ENCODE measurements at places on chromosomes 6 and 20.

- DNase-seq: no peak
Observed at GRCh38 chr6:56659721-56660380, 17.2 kb upstream of the DST start.

DNA sequence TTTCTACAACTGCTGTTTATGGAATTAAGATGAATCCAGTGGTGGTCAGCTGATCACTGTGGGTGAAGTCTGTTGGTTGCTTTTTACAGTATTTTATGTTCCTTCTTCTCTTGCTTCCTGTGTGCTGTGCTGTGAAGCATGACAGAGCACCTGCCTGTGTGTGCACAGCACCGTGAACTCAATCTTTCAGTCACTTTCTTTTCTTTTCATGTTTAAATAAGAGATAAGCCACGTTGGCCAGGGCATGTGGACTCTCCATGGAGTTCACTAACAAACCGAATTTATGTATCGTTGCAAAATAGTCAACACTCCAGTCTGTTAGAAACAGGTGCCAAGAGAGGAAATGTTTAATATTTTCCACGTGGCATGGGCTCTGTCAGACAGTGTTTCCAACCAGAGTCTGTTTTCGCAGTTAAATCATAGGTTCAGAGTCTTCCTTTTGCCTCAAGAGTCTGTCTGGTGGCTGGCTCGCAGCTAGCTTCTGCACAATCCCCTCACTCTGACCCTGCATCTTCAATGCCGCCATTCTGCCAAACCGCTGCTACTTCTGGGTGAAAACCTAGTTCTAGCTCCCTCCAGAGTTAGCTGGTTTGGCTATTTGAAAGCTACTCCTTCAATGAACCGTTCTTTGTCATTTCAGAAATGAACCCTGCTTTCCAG is 73.2 kb downstream of the QRSL1 start:
- DNase-seq: no peak

GRCh38 chr20:14992153-14992552 is 654.7 kb upstream of the FLRT3 start:
- DNase-seq: no peak

- no peak for DNase-seq
Observed at GRCh38 chr6:81246200-81246599, 506.3 kb downstream of the TENT5A start.

GRCh38 chr6:113944701-113945100 is 26.2 kb downstream of the HDAC2 start:
- DNase-seq: no peak

GRCh38 chr20:39538317-39538716 is 576.2 kb downstream of the DHX35 start:
- no peak for DNase-seq

DNA sequence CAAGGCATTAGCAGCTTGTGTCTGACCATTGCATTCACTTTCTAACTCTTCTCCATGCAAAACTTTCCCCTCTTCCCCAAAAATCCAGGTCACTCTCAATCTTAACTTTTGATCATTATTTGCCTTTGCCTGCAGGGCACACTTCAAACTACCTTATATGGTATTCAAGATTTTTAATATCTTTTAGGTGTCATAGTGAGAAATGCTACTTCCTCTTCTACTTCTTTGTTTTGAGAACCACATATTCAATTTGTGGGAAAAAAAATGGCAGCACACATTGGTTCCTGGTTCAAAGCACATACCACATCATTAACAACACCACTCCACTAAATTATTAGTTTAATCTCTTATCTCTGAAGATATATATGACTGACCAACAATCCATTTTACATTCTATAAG is 1267.0 kb upstream of the CITED2 start:
- no peak for DNase-seq

DNA sequence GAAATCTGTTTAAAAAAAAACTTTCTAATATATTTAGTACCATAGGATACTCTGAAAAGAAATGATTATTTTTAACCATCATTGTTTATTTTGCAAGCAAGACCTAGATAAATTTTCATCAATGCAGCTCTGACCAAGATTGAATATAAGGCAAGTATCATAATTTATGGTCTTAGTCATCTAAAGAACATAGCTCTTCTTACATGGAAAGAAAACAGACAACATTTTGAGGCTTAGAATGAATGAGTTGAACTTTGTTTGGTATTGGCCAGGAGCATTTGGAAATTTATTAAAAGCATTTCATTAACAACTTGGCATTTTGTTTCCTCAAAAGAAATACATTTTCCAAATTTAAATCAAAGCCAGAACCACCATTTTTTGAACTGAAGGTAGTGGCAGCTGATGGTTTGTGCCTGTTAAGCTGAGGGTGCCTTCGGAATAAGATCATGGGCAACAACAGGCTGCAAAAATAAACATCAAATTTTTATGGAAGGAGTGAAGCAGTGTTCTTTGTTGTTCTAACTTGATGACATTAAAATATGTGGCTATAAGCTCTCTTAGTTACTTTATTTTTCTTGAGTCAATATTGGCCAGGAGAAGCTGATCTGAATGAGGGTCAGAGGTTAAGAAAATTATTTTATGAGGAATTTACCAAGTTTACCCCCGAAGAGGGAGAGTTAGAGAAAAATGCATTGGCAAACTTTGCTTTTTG is 6.7 kb upstream of the ATXN1 start:
- DNase-seq: no peak

- no peak for DNase-seq
Observed at GRCh38 chr6:85574932-85575598, 18.6 kb downstream of the SNX14 start.

DNA sequence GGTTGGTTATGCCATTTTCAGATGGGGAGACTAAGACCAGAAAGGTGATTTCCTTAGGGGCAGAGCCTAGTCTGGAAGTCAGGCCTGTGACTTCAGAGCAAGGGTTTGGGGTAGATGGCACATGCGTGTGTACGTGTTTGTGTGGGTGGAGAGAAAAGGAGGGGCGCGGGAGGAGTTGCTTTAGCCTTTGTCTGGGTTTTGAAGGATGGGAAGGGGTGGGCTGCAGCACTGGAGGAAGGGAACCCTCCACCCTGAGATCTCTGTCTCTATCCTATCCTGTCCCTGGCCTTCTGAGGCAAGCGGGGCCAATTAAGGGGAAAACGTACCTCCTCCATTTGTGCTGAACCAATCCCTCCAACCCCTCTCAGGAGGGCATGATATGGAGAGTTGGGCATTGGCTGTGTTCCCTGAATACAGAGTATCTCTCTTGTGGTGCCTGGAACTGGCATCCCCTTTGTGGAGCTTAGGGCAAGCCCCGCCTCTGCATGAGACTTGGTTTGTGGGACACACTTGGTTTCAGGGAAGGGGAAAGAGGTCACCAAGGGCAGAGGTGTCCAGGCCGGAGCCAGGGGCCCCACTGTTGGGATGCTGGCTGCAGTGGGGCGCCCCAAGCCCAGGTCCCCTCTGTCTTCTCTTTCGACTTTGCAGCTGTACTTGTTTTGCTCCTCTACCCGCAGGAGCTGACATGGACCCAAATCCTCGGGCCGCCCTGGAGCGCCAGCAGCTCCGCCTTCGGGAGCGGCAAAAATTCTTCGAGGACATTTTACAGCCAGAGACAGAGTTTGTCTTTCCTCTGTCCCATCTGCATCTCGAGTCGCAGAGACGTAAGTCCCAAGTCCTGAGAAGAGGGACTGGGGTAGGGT is at the start of gene DBNDD2:
TSS of gene DBNDD2 (plus strand) at position 507 of the 863 bp plus-strand sequence. CDS start at position 686, 179 bp downstream.
- DNase-seq: no peak

DNA sequence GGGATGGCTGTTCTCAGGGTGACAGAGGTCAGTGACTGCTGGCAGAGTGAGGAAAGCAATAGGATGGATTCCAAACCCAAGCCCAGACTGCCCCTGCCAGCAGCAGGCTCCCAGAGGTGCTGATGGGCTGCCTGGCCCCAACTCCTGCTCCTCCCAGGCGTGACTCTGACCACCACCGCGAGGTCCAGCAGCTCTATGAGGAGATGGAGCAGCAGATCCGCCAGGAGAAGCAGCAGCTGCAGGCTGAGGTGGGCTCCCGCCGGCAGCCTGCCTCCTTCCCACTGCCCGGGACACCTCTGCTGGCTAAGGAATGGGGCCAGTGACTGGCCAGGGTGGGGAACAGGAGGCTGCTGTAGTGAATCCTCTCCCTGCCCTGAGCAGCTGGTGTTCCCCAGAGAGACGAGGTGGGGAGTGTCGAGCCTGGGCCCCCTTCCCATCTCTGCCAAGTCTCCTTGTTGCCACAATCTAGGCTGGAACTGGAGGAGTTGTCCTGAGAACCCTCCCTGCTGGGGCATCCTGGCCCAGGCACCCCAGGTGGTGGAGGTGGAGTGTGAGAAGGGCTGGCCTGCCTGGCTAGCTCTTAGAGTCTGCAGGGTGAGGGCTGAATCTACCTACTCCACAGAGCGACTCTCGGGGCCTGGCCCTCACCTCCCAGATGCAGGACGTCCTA is 20.4 kb downstream of the RAB44 start:
- DNase-seq: no peak

DNA sequence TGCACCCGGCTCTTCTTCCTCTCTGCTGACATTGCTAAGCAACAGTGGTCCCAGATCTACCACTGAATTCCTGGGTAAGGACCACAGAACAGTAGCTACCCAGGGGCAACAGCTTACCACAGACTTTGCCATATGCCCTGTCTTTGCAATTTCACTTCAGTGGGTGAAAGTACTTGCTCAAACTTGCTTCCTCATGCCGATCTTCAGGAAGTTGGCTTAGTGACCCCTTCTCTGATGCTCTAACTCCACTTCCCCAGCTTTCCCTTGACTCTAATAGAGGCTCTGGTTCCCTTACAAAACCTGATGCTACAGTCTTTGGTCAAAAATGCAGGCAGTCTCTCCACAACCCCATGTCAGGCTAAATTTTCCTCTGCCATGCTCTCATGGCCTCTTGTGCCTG is 3.3 kb upstream of the TAAR5 start:
- no peak for DNase-seq

- DNase-seq: no peak
Observed at GRCh38 chr6:36117658-36118549, 12.4 kb upstream of the MAPK13 start.

- no peak for DNase-seq
Observed at GRCh38 chr6:119344306-119344705, 5.3 kb downstream of the MAN1A1 start.

- DNase-seq: no peak
Observed at GRCh38 chr20:20892328-20892727, 179.9 kb upstream of the RALGAPA2 start.

GRCh38 chr6:87731818-87732661 is 30.0 kb upstream of the AKIRIN2 start:
- DNase-seq: peak; percentile 35

DNA sequence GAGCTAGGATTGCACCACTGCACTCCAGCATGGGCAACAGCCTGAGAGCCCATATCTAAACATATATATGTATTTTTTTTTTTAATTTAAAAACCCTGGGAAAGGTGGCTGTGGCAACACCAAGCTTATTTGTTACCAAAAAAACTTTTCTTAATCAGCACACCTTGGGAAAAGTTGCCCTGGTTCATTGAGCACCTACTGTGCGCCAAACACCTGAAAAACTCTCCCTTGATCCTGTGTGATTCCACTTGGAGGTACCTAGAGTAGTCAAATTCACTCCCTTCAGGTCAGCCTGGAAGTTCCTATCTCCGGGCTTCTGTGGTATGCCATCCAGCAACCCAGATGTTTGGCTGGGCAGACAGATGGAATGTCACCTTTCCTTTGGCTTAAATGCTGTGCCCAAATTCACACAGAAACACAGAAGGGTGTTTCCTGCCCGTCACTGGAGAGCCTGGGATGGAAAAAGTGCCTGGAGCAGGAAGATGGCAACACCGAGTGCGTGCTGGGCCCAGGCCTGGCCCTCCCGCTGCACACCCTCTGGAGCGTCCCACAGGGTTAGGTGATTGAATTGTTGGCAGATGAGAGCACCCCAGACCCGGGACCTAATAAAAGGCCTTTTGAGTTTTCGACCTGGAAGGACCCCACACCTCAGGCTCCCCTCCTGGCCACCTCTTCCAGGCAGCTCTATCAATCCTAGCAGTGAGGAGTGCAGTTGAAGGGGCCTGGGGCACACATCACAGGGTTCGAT is 337.5 kb downstream of the ZFAND3 start:
- no peak for DNase-seq

DNA sequence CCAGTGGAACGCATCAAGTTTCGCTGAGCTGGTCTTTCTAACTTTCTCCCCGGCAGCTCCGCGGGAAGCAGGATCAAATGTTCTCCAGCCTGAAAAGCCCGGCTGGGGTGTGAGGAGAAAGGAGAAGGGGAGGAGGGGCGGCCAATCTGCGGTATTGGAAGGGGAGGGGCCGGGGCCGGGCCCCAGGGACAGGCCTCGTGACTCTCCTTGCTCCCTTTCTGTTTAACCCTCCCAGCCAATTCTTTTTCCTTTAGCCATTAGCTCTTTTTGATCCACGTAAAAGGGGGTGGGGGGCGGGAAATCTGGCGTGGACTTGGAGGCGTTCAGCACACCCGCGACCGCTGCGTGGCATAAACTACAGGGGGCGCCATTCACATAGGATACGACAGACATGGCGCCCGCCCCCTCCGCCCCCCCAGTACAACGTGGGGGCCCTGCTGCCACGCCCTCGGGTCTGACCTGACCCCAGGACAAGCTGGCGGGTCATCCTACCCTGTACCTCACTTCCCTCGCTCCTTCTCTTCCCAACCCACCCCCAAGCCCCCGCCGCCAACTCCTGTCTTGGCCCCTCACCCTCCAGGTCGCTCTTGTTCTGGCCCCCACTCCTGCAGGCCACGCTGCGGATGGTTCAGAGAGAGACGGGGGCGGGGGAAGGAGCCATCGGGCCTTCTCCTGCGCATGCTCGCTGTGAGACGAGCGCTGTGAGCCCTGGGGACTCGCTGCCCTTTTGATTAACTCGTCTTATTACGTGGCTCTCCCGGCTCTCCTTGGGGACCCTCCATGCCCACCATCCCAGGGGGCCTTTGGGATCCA is 7.8 kb upstream of the MDGA1 start:
- DNase-seq: peak; percentile 75

DNA sequence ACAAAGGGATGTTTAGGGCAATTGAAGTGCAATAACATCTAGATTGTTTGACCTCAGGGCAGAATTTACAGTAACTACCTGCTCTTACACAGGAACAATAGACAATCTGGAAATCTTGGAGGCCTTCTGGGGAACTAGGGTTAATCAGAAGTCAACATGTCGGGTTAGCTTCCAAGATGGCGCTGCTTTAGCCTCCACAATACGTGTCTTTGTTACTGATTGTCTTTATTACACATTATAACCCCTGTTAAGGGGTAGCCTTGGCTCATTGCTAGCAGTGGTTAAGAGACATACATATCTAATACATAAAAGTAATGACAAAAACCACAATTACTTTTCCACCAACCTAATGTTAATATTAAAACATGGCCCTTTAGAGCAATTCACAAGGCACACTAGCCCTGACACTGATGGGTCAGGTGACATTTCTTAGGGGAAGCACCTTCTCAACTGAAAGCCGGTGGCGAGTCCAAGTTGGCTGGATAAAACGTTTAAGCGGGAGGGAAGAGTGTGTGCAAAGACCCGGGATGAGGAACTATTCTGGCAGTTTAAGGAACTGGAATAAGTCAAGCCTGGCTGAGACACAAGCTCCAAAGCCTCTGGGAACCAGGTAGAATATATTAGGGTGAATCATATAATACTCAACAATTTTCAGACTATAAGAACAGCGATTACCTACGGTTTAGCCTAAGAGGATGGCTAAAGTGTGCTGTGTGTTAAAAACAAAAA is 236.9 kb downstream of the BCAS1 start:
- DNase-seq: no peak
